Uterus (tissue), 4 donors: ENCODE measurements at places on chromosomes 3 and 15.

GRCh38 chr3:108301695-108302404, 5.5 kb downstream of the HHLA2 start:
- H3K4me1 ChIP-seq, result no peaks in the 10 kb centered on the region
- H3K36me3 ChIP-seq, result no peaks in the 10 kb centered on the region
- DNase-seq, result no peak
- H3K27me3 ChIP-seq, result no peaks in the 10 kb centered on the region
- H3K27ac ChIP-seq, result no peak overlapping the region
- H3K4me3 ChIP-seq, result no peak overlapping the region

- H3K27ac ChIP-seq, result no peak overlapping the region
- no peaks in the 10 kb centered on the region for H3K4me1 ChIP-seq
- H3K36me3 ChIP-seq, result no peaks in the 10 kb centered on the region
- H3K4me3 ChIP-seq, result no peak overlapping the region
These were observed 367.2 kb upstream of the AGTR1 start for GRCh38 chr3:148330542-148330941.

DNA sequence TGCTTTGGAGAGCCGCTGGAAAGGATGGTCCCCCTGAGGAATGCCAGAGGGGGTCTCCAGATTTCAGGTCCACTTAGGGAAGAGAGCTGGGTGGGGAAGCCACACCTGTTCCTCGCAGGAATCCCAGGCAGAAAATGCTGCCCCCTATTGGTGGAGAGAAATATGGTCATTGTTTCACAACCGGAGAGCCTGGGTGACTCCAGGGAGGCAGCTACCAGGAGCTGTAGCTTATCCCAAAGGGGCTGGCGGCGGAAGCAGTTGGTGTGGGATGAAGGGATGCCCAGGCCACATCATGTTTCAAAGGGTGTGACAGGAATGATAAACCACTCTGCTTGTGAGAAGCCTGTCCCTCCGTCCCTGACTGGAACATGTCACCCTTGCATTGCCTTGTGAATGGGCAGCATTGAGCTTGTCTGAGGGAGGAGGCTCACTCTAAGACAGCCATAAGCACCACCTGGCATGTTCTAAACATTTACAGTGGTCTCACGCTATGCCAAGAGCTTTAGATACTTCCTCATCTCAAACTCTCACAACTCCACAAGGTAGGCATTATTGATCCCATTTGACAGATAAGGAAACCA, 34.5 kb downstream of the POMGNT2 start:
- no peak for DNase-seq
- H3K27ac ChIP-seq, result no peak overlapping the region
- H3K36me3 ChIP-seq, result no peaks in the 10 kb centered on the region
- no peaks in the 10 kb centered on the region for H3K27me3 ChIP-seq
- H3K4me3 ChIP-seq, result no peak overlapping the region

- no peaks in the 10 kb centered on the region for H3K4me1 ChIP-seq
- no peaks in the 10 kb centered on the region for H3K36me3 ChIP-seq
- no peak for DNase-seq
- H3K27me3 ChIP-seq, result no peaks in the 10 kb centered on the region
These were observed 15.8 kb downstream of the TCF12 start for GRCh38 chr15:56934269-56934668.

GRCh38 chr3:124246949-124247348, 255.0 kb upstream of the ROPN1 start:
- no peaks in the 10 kb centered on the region for H3K36me3 ChIP-seq
- H3K4me1 ChIP-seq, result peaks cover 9% of the 10 kb centered on the region
- H3K4me3 ChIP-seq, result no peak overlapping the region
- no peak for DNase-seq
- H3K27ac ChIP-seq, result peak overlapping the region; percentile 96
- no peaks in the 10 kb centered on the region for H3K27me3 ChIP-seq

DNA sequence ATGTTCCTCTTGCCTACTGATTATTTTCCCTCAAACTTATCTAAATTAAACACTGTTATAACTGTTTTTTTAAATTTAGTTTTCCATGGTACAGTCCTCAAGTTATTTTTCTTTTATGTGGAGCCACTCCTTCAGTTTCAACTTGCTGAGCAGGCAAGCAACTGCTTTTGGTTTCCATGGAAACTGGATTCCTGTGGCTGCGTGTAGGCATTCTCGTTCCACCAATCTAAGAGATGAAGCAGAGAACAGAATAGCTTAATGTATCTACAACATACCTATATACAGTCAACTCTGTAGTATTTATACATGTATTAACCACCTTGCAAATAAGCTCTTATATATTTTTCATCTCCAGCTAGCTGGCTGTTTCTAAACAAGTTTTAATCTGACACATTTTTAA, 25.8 kb upstream of the ANXA2 start:
- no peaks in the 10 kb centered on the region for H3K36me3 ChIP-seq
- DNase-seq, result no peak
- no peak overlapping the region for H3K4me3 ChIP-seq
- H3K27me3 ChIP-seq, result no peaks in the 10 kb centered on the region
- no peak overlapping the region for H3K27ac ChIP-seq
- H3K4me1 ChIP-seq, result no peaks in the 10 kb centered on the region

- H3K36me3 ChIP-seq, result no peaks in the 10 kb centered on the region
- H3K27ac ChIP-seq, result no peak overlapping the region
- no peak for DNase-seq
- no peaks in the 10 kb centered on the region for H3K4me1 ChIP-seq
These were observed 136.5 kb downstream of the CPNE4 start for GRCh38 chr3:131898346-131898745.

DNA sequence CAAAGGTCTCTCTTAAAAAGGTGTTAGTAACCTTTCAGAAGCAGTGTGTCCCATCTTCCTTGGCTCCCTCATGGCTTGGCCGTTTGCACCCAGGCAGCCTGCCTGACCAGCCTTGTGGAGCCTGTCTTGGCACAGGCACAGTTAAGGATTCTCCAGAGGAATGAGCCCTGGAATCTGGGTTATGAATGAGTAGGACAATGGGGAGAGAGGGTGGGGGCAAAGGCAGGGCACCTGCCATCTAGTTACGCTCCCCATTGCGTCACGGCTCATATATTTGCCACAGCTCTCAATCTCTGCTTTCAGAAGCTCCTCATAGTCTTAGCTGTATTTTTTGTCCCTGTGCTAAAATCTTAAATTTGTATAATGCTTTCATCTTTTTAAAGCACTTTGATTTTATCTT, 50.6 kb downstream of the WDR76 start:
- H3K36me3 ChIP-seq, result no peaks in the 10 kb centered on the region
- no peak overlapping the region for H3K27ac ChIP-seq
- DNase-seq, result no peak
- no peak overlapping the region for H3K4me3 ChIP-seq

- H3K27ac ChIP-seq, result no peak overlapping the region
- H3K4me1 ChIP-seq, result no peaks in the 10 kb centered on the region
- H3K36me3 ChIP-seq, result no peaks in the 10 kb centered on the region
- no peak for DNase-seq
- H3K27me3 ChIP-seq, result no peaks in the 10 kb centered on the region
These were observed 5.3 kb upstream of the ZNF770 start for GRCh38 chr15:34993412-34993811.

DNA sequence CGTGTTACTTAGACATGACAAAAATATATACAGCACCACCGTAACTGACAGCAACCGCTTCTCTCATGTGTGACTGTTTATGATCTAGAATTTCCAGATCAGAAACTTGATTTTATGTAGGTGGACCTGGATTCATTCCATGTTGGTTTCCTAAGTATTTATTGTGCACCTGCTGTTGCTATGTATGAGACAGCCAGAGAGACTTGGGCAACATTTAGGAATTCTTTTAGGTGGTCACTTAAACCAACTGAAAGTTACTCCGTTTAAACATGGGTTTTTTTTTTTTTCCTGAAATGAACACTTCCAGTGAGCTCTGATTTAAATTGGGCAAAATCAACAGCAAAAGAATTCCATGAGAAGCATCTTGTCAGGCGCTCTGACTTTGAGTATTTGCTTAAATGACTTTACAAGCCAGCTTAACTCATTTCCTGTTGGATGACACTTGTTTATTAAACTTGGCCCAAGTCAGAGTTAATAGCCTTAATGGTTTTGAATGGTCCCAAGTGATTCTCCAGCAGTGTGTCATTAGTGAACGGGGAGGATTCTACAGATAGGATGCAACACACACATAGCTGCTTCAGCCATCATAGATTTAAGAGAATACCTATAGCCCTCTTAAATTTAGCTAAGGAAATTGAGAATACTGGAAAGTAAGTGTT, 31.8 kb downstream of the MITF start:
- H3K36me3 ChIP-seq, result no peaks in the 10 kb centered on the region
- no peak overlapping the region for H3K27ac ChIP-seq
- H3K27me3 ChIP-seq, result no peaks in the 10 kb centered on the region
- DNase-seq, result no peak
- no peak overlapping the region for H3K4me3 ChIP-seq
